ENCODE measurements at places on chromosomes 3 and 15. TPM values are rescaled to one million over a fixed set of nuclear protein-coding genes. Genes with fewer than 3 reads are reported as not detected.
A peak's percentile ranks its signal among the peaks of the same experiment; 100 is the strongest.

DNA sequence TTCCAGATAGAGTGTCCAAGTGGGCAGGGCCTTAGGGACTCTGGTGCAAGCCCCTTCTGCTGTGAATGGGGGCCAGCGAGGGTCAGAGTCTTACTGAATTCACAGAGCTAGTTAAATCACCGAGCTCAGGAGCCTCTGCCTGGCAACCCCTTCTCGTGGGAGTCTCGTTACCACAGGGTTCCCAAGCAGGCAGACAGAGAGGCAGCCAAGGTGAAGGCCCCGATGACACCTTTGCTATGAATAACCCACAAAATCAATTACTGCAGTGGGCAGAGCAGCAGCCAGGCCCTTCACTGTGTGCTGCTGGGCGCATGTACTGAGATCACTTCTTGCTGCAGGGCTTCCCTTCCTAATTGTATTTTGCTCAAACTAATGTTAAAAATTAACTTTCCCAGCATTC lies 56.9 kb downstream of the SPSB4 start:
- no peak for DNase-seq

GRCh38 chr3:69012800-69013252 lies 658 bp downstream of the EOGT start:
- peak; percentile 23 for DNase-seq

DNA sequence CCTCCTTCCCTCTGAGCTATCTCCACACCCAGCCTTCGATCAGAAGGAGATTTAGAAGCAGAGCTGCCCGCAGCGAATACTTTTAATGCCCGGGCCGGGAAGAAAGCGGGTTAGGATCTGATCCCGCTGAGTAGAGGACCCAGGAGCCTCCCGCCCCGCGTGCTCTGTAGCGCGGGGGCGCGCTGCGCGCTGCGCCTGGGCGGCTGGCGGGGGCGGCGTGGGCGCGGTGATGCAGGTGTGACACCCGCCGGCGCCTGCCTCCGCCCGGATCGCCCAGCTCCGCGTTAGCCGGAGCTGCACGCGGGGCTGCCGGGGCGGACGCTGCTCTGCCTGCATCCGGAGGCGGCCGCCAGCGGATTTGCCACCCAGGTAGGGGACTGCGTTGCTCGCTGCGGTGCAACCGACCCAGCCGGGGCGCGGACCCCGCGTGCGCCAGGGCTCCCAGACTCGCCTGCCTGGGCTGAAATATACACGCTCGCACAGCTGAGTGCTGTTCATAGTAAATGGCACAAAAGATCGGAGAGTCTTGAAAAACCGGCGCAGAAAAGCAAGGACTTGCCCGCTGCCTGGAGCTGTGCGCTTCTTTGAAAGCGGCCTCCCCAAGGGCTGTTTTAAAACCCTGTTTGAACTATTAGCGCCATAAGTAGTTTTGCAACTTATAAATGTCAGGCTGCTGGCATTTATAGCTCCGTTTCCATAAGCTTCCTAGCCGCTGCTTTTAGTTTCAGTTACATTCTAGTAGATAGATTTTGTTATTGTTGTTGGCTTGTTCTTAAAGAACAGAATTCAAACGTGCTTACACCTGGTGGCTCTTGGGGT lies at the start of gene SV2B:
Gene SV2B (plus strand): TSS at position 263 of the 819 bp plus-strand sequence. CDS start 126,007 bp downstream, outside the sequence.
- no peak for DNase-seq

- no peak for DNase-seq
Measured at GRCh38 chr15:57554812-57555179, 36.9 kb upstream of the MYZAP start.

GRCh38 chr3:52367891-52368880 lies 52.1 kb downstream of the DNAH1 start:
- no peak for DNase-seq

- DNase-seq = no peak
Measured at GRCh38 chr3:124354150-124354549, 362.2 kb upstream of the ROPN1 start.

DNA sequence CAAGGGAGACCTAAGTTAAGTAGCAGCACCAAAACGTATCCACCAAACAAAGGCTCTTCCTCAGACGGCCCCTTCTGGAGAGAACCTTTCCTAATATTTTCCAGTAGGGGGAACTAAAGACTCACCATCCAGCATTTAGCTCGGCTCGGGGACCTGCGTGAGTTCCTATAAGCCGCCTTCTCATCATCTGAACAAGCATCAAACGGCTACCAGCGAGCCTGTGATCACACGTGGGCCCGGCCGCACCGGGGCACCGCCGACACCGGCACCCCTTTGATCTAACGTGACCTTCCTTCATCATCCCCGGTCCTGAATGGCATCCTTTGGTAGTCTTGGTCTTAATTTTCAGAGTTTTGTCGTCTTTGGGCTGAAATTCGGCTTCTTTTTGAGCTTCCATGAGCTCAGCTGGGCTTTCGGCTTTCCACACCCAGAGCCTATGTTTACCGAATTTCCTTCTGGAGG lies 1.4 kb upstream of the ROBO2 start:
- DNase-seq = peak; percentile 75

GRCh38 chr3:39779511-39780230 lies 29.7 kb upstream of the MYRIP start:
- no peak for DNase-seq

GRCh38 chr3:101946906-101947305 lies 97.6 kb downstream of the NFKBIZ start:
- DNase-seq = no peak

DNA sequence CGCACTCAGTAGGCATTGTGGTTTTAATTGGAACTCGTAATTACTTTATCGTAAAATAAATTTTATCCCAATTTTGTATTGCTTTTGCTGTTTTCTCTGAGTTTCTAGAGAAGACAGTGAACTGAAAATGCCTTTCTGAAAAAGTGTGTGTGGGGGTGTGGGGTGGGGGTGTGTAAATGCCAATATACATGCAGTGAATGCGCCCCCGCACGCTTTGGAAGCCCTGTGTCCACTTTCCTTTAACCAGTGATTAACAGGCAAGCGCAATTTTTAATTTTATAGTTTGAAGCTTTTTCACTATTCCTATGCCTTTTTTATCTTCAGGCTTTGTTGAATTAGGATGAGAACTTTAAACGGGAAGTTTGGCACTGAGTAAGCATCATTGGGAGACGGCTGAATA lies 47.4 kb upstream of the GMNC start:
- DNase-seq = no peak

DNA sequence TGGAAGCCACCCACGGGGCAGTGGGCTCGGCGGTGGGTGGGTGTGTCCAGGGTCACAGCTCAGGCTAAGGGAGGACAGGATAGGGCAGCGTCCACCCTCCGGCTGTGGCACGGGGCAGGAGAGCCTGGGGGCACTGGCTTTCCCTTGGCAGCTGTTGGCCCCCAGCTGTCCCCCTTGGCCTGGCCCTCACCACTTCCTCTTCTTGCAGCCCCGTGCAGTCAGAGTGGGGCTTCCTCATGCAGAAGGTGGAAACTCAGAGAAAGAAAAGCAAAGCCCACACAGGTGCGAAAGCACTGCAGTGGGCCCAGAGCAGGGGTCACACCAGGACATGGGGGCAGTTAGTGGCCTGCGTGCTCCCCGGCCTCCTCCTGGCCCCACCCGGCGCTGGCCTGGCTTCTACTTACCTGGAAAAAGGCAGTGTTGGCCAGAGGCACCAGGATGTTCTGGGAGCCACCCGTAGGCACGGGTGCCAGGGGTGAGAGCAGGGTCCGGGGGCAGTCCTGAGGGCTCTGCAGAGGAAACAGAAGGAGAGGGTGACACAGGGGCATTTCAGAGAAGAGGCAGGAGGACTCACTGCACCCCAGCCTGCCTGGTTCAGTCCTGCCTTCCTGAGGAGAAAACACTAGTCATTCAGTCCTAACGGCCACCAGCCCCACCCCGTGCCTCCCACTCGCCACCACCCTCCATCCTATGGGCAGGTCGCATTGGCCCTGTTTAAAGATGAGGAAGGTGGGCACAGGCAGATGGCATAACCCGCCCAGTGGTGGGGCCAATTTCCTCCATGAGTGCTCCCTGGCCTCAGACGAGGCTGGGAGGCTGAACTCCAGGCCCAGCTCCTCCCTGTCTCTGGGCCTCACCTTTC lies 28.3 kb downstream of the PLXND1 start:
- no peak for DNase-seq

GRCh38 chr3:188906236-188906635 lies 265.5 kb upstream of the TPRG1 start:
- no peak for DNase-seq

Gene GOLGA8R
- total RNA-seq = 0.27 TPM

Gene PLSCR2
- not detected for total RNA-seq

Gene DHX36
- total RNA-seq = 56.1 TPM

Gene CILP
- total RNA-seq = not detected

Gene PRICKLE2
- total RNA-seq = 18.6 TPM

Gene DNAH12
- 0.05 TPM for total RNA-seq

Gene LYZL4
- total RNA-seq = not detected

All from HFFc6 (cell line).